Activated CD4-positive, alpha-beta memory T cell treated with anti-CD3 and anti-CD28 coated beads for 36 hours (primary cell): ENCODE measurements at places on chromosomes 7 and 10. TPM values are rescaled to one million over a fixed set of nuclear protein-coding genes. Genes with fewer than 3 reads are reported as not detected.

Gene IKZF1
- total RNA-seq, result 207 TPM

Gene WDFY4
- not detected for total RNA-seq

GRCh38 chr10:1440897-1441296 is 296.4 kb downstream of the ADARB2 start:
- DNase-seq, result no peak

- no peak for DNase-seq
Observed at GRCh38 chr10:80714566-80714965, 176.9 kb downstream of the SH2D4B start.
